ENCODE measurements at places on chromosomes 12 and 14. TPM values are rescaled to one million over a fixed set of nuclear protein-coding genes. Genes with fewer than 3 reads are reported as not detected.

DNA sequence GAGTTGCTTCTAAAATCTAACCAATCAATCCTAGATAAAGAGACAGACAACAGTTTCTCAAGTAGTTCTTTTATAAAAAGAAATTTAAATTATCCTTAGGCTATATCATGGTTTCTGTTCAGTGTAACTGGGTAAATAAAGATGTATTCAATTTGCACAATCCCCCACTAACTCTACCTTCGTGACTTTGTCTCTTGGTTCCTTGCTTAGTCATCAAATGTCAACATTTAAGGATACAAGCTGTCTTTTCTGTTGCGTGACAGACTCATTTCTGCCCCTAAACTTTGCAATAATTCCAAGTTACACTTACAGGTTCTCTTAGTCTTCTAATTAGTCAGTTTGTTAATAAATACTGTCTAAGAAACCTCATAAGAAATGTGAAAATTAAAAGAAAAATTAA, 50.6 kb downstream of the SCAF11 start:
- H3K4me3 ChIP-seq: no peak overlapping the region
- no peak overlapping the region for H3K27ac ChIP-seq
- H3K36me3 ChIP-seq: peaks cover 7% of the 10 kb centered on the region
- H3K4me1 ChIP-seq: no peaks in the 10 kb centered on the region

ITFG2 gene
- 39.3 TPM for total RNA-seq

PLCZ1 gene
- total RNA-seq: not detected

CCDC184 gene
- 3.0 TPM for total RNA-seq

DNA sequence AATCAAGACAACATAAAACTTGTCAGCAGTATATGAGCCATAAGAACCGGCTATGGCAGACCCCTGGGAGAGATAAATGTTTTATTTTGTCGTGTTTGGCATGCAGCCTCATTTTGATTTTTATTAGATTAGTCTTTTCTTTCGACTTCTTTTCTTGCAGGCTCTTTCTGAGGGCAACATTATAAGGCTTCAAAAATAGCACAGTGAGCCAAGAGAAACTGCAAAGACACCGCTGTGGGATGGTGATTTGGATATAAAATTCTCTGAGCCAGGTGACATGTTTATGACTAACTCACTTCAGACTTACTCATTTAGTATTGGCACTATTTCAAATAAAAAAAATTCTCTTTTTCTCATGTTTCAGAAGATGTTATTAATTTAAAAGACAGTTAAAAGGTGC, 96.8 kb upstream of the PKP2 start:
- no peaks in the 10 kb centered on the region for H3K36me3 ChIP-seq
- no peaks in the 10 kb centered on the region for H3K4me1 ChIP-seq
- DNase-seq: no peak
- H3K4me3 ChIP-seq: no peak overlapping the region
- H3K27me3 ChIP-seq: no peaks in the 10 kb centered on the region
- H3K27ac ChIP-seq: no peak overlapping the region

- no peaks in the 10 kb centered on the region for H3K27me3 ChIP-seq
- H3K4me3 ChIP-seq: no peak overlapping the region
- H3K4me1 ChIP-seq: peaks cover 24% of the 10 kb centered on the region
- peak overlapping the region; percentile 95 for H3K27ac ChIP-seq
These were observed 49.1 kb downstream of the NCOR2 start for GRCh38 chr12:124518051-124518932.

CLEC4C gene
- total RNA-seq: not detected

GRCh38 chr12:131330106-131330815, 376.6 kb downstream of the ADGRD1 start:
- no peak overlapping the region for H3K4me3 ChIP-seq
- DNase-seq: no peak
- no peaks in the 10 kb centered on the region for H3K36me3 ChIP-seq
- no peak overlapping the region for H3K27ac ChIP-seq
- H3K4me1 ChIP-seq: no peaks in the 10 kb centered on the region

GRCh38 chr12:91609283-91609682, 426.7 kb upstream of the DCN start:
- no peaks in the 10 kb centered on the region for H3K27me3 ChIP-seq
- H3K4me3 ChIP-seq: no peak overlapping the region
- no peak overlapping the region for H3K27ac ChIP-seq
- no peaks in the 10 kb centered on the region for H3K4me1 ChIP-seq

- DNase-seq: peak; percentile 60
- H3K4me3 ChIP-seq: peak overlapping the region; percentile 83
- peaks cover 16% of the 10 kb centered on the region for H3K36me3 ChIP-seq
- no peaks in the 10 kb centered on the region for H3K27me3 ChIP-seq
- peaks cover 2% of the 10 kb centered on the region for H3K4me1 ChIP-seq
- H3K27ac ChIP-seq: peak overlapping the region; percentile 88
These were observed 457 bp downstream of the SOCS2 start for GRCh38 chr12:93572712-93573551.

DNA sequence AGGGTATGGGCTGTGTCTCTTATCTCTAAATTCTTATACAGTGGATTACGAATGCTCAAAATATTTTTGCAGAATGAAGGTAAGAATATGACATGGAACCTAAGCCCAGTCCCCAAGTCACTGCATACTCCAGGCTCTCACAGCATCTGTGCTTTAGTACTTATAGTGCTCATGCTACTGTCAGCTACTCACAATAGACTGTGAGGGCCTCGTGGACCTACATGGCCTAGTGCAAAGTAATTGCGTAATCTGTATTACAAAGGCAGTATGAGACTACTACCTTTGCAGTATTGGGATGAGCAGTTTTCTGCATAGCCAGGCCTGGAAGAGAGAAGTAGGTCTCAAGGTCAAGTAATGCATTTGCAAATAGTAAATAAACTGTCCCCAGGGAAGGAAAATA, 27.9 kb downstream of the VWF start:
- H3K36me3 ChIP-seq: peaks cover 7% of the 10 kb centered on the region
- H3K27ac ChIP-seq: no peak overlapping the region
- no peaks in the 10 kb centered on the region for H3K27me3 ChIP-seq

PTPRB gene
- 71.2 TPM for total RNA-seq

GRCh38 chr12:65609359-65609771, 214.9 kb upstream of the HMGA2 start:
- no peak for DNase-seq
- peaks cover 1% of the 10 kb centered on the region for H3K4me1 ChIP-seq
- no peak overlapping the region for H3K27ac ChIP-seq
- peaks cover 26% of the 10 kb centered on the region for H3K27me3 ChIP-seq
- no peak overlapping the region for H3K4me3 ChIP-seq

PRPH gene
- total RNA-seq: 2.7 TPM

RDH12 gene
- total RNA-seq: not detected

CABP1 gene
- 0.58 TPM for total RNA-seq

NEMF gene
- total RNA-seq: 145 TPM

DNA sequence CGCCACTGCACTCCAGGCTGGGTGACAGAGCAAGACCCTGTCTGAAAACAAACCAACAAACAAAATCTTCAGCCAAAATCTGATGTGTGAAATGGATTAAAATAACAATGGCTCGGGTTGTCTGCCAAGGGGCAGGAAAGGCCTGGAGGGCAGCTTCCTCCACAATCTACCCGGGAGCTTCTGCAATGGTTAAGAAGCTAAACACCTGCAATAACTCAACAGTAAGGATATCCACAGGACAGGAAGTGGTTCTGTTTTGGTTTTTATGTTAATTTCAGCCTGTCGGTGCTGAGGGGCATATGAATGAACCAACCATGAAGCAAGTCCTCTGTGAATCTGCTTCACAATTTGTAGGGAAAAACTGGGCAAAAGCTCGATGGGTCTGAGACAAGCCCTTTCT, 34.4 kb downstream of the RAD52 start:
- peaks cover 32% of the 10 kb centered on the region for H3K36me3 ChIP-seq
- no peak overlapping the region for H3K27ac ChIP-seq
- H3K4me1 ChIP-seq: no peaks in the 10 kb centered on the region
- no peak for DNase-seq
- no peaks in the 10 kb centered on the region for H3K27me3 ChIP-seq

INSM2 gene
- total RNA-seq: 0.17 TPM

SYCP3 gene
- 1.2 TPM for total RNA-seq

DNA sequence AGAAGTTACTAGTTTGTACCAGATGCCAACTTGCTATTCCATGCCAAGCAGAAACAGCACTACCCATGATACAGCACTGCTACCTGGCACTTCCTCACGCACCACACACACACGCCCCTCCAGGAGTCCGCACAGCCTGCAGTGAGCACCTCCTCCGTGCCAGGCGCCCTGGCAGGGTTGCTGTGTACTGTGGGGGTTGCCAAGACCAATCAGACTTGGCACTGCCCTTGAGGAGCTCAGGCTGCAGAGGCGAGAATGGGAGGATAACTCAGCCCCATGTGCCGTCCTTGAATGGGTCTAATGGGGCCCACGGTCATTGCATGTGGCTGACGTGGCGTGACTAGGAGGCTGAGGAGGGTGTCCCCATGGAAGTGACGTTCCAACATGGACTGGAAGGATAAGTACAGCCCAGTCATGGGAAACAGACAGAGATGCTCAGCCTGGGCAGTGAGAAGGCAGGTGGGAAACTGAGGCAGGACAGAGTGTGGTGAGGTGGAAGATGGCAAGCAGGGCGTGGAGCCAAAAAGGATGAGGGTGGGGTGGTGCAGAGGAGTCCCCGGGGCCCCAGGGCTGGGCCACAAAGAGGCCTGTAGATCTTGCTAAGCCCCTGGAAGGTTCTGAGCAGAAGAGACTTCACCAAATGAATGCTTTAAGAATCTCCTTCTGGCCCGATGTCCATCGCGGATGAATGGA, 65.3 kb upstream of the C14orf180 start:
- H3K4me1 ChIP-seq: no peaks in the 10 kb centered on the region
- peaks cover 3% of the 10 kb centered on the region for H3K36me3 ChIP-seq
- H3K27me3 ChIP-seq: no peaks in the 10 kb centered on the region
- no peak overlapping the region for H3K27ac ChIP-seq
- no peak for DNase-seq

DNA sequence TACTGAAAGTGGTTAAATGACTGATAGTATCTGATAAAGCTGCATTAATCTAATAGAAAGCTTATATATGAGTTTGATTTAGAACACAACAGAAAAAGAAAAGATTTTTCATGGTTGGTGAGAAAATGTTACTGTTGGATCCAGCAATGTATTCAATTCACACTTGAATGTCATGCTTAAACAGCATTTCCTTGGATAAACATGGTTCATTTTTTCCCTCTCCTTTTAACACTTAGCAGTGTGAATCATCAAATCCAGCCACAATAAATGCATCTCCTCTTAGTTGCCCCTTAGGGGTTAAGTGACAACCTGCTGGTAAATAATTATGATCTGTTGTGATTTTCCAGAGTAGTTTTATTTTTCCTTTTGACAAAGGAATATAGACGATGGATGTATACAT, 74.9 kb upstream of the GRIP1 start:
- no peak overlapping the region for H3K27ac ChIP-seq
- H3K4me1 ChIP-seq: no peaks in the 10 kb centered on the region
- H3K4me3 ChIP-seq: no peak overlapping the region
- no peaks in the 10 kb centered on the region for H3K27me3 ChIP-seq
- no peak for DNase-seq

TGFB3 gene
- total RNA-seq: 23.4 TPM

ZFYVE1 gene
- 17.1 TPM for total RNA-seq

DNA sequence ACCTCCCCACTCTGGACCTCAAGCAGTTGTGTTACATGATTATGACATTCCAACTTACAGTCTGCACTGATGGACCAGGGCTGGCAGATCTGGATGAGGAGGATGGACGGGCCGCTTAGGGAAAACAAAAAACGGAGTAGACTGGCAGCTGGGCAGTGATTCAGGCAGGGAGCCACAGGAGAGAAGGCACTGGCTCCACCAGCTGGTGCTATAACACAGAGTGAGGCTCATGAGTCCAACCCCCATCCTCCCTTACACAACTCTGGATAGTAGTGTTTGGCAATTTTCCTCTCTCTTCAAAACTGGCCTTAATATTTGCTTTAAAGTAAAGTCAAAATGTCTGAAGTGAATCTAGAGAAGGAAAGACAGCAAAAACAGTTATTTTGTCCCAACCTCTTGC, 9.7 kb upstream of the RIC8B start:
- H3K27me3 ChIP-seq: no peaks in the 10 kb centered on the region
- no peak overlapping the region for H3K27ac ChIP-seq
- DNase-seq: no peak
- H3K36me3 ChIP-seq: no peaks in the 10 kb centered on the region

LBHD2 gene
- not detected for total RNA-seq

GNB3 gene
- 1.3 TPM for total RNA-seq

WSCD2 gene
- 1.8 TPM for total RNA-seq

DNA sequence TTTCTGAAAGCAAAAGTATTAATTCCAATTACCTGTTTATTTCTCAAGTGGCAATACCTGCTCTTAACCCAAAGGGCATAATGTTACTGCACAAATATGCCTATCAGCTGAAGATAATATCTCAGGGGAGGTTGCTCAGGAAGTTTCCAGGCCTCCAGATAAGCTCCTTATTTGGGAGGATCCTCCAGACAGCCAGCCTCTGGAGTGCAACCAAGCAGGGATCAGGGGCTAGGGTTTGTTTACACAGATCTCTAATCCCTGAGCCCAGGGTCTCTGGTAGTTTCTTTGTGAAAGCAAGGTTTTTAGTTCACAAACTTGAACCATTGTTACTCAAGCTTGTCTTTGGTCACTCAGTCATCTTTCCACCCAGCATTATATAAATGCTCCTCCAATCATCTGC, 124.4 kb downstream of the SLC38A4 start:
- H3K27ac ChIP-seq: no peak overlapping the region
- no peak overlapping the region for H3K4me3 ChIP-seq
- no peaks in the 10 kb centered on the region for H3K27me3 ChIP-seq
- H3K36me3 ChIP-seq: no peaks in the 10 kb centered on the region
- no peaks in the 10 kb centered on the region for H3K4me1 ChIP-seq
